Stimulated activated CD4-positive, alpha-beta T cell treated with anti-CD3 and anti-CD28 coated beads, TNF-alpha, amount 100 ng/mL, for 1 hour (primary cell): ENCODE measurements at places on chromosomes 11 and 22.

GRCh38 chr11:116963813-116964212 is 126.4 kb upstream of the APOA1 start:
- no peak for DNase-seq

DNA sequence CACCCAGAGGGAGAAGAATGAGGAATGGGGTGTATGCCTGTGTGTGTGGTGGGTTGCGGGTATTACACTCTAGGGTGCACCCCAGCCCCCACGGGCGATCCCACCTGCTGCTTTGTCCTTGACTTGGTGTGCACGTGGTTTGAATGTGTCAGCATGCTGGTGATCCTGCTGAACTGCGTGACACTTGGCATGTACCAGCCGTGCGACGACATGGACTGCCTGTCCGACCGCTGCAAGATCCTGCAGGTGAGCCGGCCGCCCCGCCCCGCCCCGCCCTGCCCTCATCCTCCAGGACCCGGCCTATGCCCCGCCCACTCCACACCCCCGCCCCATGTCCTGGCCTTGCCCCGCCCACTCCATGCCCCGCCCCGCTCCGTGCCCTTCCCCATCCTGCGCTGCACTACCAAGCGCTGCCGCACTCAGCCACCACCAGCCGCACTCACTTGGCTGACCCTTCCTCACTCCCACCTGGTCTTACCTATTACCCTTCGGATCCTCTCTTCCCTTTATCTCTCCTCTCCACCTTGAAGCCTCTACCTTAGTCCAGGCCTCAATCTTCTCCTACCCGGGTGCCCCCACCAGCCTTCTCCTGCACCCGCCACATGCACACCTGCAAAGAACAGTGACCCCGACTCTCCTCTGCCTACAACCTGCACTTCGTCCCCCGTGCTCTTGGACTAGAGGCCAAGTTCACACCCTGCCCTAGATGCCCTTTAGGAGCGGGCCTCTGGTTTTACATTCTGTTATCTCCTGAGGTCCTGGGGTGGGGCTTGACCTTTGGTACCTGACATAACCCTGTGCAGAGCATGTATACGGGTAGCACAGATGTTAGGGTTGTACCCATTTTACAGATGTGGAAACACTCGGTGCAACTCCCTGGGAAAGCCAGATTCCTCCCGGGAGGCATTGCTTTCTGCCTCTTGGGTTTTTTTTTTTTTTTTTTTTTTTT is 27.7 kb downstream of the CACNA1I start:
- DNase-seq = peak; percentile 72

- no peak for DNase-seq
Observed at GRCh38 chr22:46072981-46073682, 77.2 kb upstream of the PPARA start.

GRCh38 chr11:116166573-116167465 is 606.0 kb downstream of the BUD13 start:
- no peak for DNase-seq

GRCh38 chr11:31805629-31806185 is 5.4 kb downstream of the PAX6 start:
- no peak for DNase-seq

DNA sequence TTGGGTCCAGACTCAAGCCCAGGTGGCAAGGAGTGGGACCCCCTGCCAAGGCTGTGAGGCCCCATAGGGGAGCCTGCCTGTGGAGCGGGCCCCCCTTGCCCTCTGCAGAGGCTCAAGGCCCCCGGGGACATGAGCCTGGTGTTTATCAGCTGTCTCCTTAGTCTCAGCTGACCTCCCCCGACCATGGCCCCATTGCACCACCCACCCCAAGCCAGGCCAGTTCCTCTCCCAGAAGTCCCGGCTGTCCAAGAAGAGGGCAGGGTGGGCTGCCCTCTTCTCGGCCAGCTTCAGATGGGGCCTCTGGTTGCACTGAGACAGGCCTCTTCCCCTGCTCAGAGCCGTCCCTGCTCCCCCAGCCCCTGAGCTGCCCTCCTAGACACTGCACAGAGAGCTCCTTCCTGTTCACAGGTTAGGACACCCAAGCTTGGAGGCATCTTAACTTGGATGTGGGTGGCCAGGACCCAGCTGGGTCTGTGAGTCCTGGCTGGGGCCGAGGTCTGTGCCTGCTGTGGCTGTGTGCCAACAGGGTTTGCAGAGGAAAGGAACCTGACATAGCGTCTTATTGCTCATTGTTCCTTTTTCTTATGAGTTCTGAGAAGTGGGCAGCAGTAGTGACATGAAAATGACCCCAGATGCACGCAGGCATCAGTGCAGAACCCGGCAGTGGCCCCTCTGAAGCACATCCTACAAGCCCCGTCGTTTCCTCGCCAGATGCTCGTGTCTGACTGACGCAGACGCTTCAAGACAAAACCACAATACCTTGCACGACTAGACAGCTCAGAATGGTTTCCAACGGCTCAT is 5.4 kb downstream of the TRABD start:
- DNase-seq = peak; percentile 50

DNA sequence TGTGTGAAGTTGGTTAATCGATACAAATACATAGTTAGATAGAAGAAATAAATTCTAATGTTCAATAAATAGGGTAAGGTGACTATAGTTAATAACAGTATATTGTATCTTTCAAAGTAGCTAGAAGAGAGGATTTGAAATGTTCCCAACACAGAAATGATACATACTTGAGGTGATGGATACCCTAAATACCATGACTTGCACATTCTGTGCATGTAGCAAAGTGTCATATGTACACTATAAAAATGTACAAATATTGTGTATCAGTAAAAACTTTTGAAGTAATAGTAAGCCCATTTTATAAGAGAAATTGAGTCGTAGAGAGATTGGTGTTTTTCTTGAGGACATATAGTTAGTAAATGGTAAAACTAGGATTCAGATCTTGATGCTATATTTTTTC is 56.4 kb upstream of the PGR start:
- DNase-seq = no peak

GRCh38 chr22:49170053-49170452 is 657.6 kb downstream of the BRD1 start:
- DNase-seq = no peak

DNA sequence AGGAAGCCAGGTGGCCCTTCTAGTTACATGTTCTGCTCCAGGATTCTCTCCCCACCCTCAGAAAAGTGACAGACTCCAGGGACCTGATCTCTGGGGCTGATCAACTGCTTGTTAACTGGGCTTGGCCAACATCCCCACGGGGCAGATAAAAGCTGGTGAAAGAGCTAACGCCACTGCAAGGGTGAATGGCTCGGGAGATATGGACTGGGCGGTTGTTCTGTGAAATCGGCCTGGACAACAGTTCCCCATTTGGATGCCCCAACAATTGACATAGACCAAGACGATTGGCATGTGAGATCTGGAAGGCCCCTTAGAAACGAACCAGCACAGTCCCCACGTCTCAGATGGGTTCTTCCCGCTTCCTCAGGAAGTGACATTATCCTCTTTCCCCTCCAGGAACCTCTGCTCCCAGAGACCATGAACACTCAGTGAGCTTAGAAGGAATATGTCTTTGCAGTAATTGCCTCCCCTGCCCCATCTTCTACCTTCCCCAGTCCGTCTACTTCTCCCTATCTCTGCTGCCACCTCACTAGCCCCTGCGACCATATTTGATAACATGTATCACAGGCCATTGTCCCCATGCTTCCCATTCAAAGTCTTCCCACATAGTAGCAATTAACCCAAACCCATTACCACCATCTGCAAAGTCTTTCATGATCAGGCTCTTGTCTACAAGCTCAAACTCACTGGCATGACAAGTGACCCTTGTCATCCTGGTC is 5.6 kb upstream of the PRG2 start:
- no peak for DNase-seq
